ENCODE measurements at places on chromosomes 13 and 19. TPM values are rescaled to one million over a fixed set of nuclear protein-coding genes. Genes with fewer than 3 reads are reported as not detected.

Gene DNM2
- total RNA-seq: 169 TPM

Gene ZNF837
- 4.1 TPM for total RNA-seq

Gene ZNF546
- total RNA-seq: 3.6 TPM

Gene ANGPTL8
- total RNA-seq: not detected

Gene PLEKHF1
- 18.0 TPM for total RNA-seq

Gene ZNF555
- 1.2 TPM for total RNA-seq

Gene DENND1C
- not detected for total RNA-seq

Gene TEX26
- total RNA-seq: not detected

Gene FCAR
- not detected for total RNA-seq

Gene ZNF836
- 14.3 TPM for total RNA-seq

Gene TINCR
- 8.0 TPM for total RNA-seq

Gene MIPEP
- 18.6 TPM for total RNA-seq

Gene RAB3D
- 36.5 TPM for total RNA-seq

Gene ACTMAP
- 35.9 TPM for total RNA-seq

Gene ICAM4
- 0.68 TPM for total RNA-seq

Gene ZNF491
- total RNA-seq: not detected

Gene PGLYRP1
- not detected for total RNA-seq

Gene RNF113B
- not detected for total RNA-seq

Gene SIGLEC14
- not detected for total RNA-seq

Gene PSG11
- not detected for total RNA-seq

Gene ZNF100
- total RNA-seq: 7.7 TPM

Gene MAG
- total RNA-seq: 13.4 TPM

Gene LPAR6
- total RNA-seq: 2.7 TPM

Gene TEX29
- not detected for total RNA-seq

Gene ZNF497
- 8.6 TPM for total RNA-seq

Gene MYO16
- 0.13 TPM for total RNA-seq

Gene KRTDAP
- not detected for total RNA-seq

Gene ATP4B
- total RNA-seq: not detected

Gene PVR
- 52.1 TPM for total RNA-seq

Gene CRYL1
- 8.4 TPM for total RNA-seq

Gene KLK15
- not detected for total RNA-seq

Gene LILRB3
- total RNA-seq: not detected

Gene MRPL57
- total RNA-seq: 11.0 TPM

Gene CEACAM20
- not detected for total RNA-seq

Gene SIAH3
- not detected for total RNA-seq

Gene OR7A5
- not detected for total RNA-seq

Gene RHPN2
- total RNA-seq: 21.3 TPM

Gene SLITRK5
- total RNA-seq: 0.20 TPM

Gene SELENOV
- total RNA-seq: 0.35 TPM

Gene TNFSF11
- total RNA-seq: not detected

Gene CLEC4G
- not detected for total RNA-seq

Gene CHST8
- not detected for total RNA-seq

Gene GJA3
- total RNA-seq: not detected

Gene SCEL
- total RNA-seq: 32.5 TPM

Gene ZNF253
- 4.2 TPM for total RNA-seq

Gene KISS1R
- not detected for total RNA-seq

Gene CEACAM1
- total RNA-seq: 1.6 TPM

Gene MIER2
- total RNA-seq: 23.3 TPM

Gene AZU1
- total RNA-seq: not detected

Gene CRB3
- total RNA-seq: 36.4 TPM
